Right forelimb (tissue), 1 donor: ENCODE measurements at places on chromosomes 1 and 21.

DNA sequence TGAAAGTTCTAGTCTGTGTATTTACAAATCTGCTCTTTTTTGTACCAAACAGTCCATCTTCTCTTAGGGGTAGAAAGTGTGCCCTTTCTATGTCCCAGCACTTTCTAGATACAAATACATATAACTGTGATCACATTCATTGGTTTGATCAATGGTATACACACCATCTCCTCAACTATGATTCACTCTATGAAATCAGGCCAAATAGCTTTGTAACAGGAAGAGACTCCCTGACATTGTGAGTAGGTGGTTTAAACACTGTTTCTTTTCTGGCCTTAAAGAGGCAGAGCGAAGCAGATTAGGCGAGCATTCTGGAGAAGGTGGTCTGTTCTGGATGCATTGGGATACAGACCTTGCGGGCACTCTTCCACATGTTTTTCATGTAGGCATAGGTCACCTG, 39.3 kb upstream of the EXOSC10 start:
- no peak for DNase-seq

- no peak for DNase-seq
Measured at GRCh38 chr1:93805027-93805610, 73.9 kb downstream of the DNTTIP2 start.

- DNase-seq: no peak
Measured at GRCh38 chr1:178796013-178796412, 71.0 kb downstream of the RALGPS2 start.

DNA sequence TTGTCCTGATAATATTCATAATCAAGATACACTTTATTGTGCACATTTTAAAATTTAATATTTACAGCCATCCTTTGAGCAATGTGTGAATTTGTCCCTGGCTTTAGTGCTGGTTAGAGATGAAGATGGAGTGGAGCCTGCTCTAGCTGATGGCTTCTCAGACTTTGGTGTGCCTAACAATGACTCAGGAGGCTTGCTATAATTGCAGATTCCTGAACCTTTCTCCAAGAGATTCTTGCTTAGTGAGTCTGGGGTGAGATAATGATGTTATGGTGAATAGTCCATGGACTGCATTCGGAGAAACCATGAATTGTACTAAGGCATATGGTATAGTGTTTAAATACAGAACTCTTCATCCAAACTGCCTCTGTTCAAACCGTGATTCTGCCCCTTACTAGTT, 307.1 kb downstream of the PAPPA2 start:
- no peak for DNase-seq
